Fibroblast of villous mesenchyme (primary cell): ENCODE measurements at places on chromosomes 5 and 9. TPM values are rescaled to one million over a fixed set of nuclear protein-coding genes. Genes with fewer than 3 reads are reported as not detected.

FASTKD3 gene
- 11.3 and 22.0 TPM in 2 replicates for total RNA-seq

TLX3 gene
- not detected in 2 replicates for total RNA-seq

MLANA gene
- not detected in 2 replicates for total RNA-seq

OBP2B gene
- total RNA-seq, result not detected in 2 replicates

CER1 gene
- total RNA-seq, result not detected in 2 replicates

FRRS1L gene
- under 0.01 TPM in 1 of 2 replicates, not detected in the other for total RNA-seq

MYOT gene
- total RNA-seq, result not detected in 2 replicates

PPP6C gene
- 27.4 and 43.2 TPM in 2 replicates for total RNA-seq

N4BP3 gene
- total RNA-seq, result 0.43 and 0.64 TPM in 2 replicates

NAIF1 gene
- total RNA-seq, result 6.8 and 10.8 TPM in 2 replicates

C5 gene
- 2.3 and 3.9 TPM in 2 replicates for total RNA-seq

EIF4EBP3 gene
- total RNA-seq, result 0.32 and 0.86 TPM in 2 replicates

LHX2 gene
- not detected in 2 replicates for total RNA-seq

NHP2 gene
- total RNA-seq, result 88.1 and 102 TPM in 2 replicates

LRRC19 gene
- not detected in 2 replicates for total RNA-seq

SARDH gene
- total RNA-seq, result 5.5 and 6.0 TPM in 2 replicates

NMUR2 gene
- not detected in 2 replicates for total RNA-seq

CCL27 gene
- total RNA-seq, result not detected in 2 replicates

PCDHB9 gene
- under 0.01 and 0.64 TPM in 2 replicates for total RNA-seq

PROB1 gene
- 3.9 and 4.3 TPM in 2 replicates for total RNA-seq

TBCA gene
- 91.5 and 113 TPM in 2 replicates for total RNA-seq

BTNL9 gene
- not detected in 2 replicates for total RNA-seq

SLC6A7 gene
- total RNA-seq, result under 0.01 TPM in 2 replicates

DOLK gene
- 24.8 and 31.5 TPM in 2 replicates for total RNA-seq

LCN2 gene
- total RNA-seq, result not detected in 2 replicates

IFNA13 gene
- not detected in 2 replicates for total RNA-seq

PCSK1 gene
- total RNA-seq, result under 0.01 TPM in 1 of 2 replicates, not detected in the other

BSPRY gene
- not detected in 2 replicates for total RNA-seq

CDC37L1 gene
- total RNA-seq, result 19.3 and 25.9 TPM in 2 replicates

CCDC152 gene
- total RNA-seq, result 0.86 and 0.97 TPM in 2 replicates

CIZ1 gene
- 34.1 and 35.4 TPM in 2 replicates for total RNA-seq

ZDHHC11B gene
- total RNA-seq, result not detected in 2 replicates
